Stimulated activated naive CD4-positive, alpha-beta T cell treated with Interleukin-2 at 50 U/mL for 16 hours (primary cell): ENCODE measurements at places on chromosomes 7 and 10.

DNA sequence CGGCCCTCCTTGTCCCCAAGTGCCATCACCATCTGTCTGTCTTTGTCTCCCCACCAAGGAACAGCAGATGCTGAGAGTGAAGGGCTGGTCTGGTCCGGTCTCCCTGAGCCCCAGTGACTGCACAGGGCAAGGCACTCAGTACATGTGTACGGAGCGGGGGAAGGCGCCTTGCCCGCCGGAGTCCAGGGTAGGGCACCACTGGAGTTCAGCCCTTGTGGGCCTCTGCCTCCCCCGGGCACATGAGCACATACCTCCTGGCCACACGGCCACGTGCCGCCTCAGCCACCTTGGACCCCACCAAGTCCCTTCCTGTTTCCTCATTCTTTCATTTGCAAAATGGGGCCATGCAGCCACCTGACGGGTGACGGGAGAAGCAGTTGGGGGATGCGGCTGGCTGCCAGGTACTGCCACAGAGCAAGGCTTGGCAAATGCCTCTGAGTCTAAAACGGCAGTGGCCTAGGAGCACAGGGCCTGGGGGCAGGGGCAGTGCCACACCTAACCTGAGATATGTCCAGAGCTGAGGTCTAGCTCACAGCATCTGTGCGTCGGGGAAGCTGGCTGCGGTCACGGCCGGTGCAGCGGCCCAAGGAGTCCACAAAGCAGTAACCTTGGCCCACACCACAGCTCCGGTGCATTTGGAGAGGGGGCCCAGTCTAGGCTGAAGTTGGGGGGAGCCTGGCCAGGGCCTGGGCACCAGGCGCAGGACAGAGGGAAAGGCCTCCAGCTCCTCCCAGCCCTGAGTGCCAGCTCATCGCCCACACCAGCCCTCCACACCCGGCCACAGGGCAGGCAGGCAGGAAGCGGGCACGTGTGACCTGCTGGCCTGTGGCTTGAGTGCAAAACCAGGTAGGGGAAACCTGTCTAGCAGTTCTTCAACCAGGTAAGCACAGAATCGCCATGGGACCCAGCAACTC lies 5.2 kb downstream of the ADAP1 start:
- no peak for DNase-seq

DNA sequence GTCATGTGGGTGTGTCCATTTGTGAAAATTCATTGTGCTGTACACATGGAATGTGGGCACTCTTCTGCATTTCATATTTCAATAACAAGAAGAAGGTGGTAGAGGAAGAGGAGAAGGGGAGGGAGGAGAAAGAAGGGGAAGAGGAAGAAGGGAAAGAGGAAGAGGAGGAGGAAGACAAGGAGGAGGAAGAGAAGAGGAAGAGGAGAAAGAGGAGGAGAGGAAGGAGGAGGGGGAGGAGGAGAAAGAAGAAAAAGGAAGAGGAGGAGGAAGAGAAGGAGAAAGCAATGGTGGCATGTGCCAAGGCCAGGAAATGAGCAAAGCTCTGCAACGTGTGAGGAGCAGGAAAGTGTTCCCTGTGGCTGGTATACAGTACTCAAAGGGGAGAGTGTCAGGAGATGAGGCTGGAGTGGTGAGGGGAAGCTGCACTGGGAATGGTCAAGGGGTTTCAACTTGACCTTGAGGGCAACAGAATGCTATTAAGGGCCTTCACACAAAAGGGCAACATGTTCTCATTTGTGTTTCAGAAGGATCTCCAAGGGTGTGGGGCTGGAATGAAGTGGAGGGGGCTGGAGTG lies 40.5 kb downstream of the WNT2 start:
- no peak for DNase-seq

GRCh38 chr10:94344522-94345122 lies 18.1 kb downstream of the NOC3L start:
- no peak for DNase-seq

DNA sequence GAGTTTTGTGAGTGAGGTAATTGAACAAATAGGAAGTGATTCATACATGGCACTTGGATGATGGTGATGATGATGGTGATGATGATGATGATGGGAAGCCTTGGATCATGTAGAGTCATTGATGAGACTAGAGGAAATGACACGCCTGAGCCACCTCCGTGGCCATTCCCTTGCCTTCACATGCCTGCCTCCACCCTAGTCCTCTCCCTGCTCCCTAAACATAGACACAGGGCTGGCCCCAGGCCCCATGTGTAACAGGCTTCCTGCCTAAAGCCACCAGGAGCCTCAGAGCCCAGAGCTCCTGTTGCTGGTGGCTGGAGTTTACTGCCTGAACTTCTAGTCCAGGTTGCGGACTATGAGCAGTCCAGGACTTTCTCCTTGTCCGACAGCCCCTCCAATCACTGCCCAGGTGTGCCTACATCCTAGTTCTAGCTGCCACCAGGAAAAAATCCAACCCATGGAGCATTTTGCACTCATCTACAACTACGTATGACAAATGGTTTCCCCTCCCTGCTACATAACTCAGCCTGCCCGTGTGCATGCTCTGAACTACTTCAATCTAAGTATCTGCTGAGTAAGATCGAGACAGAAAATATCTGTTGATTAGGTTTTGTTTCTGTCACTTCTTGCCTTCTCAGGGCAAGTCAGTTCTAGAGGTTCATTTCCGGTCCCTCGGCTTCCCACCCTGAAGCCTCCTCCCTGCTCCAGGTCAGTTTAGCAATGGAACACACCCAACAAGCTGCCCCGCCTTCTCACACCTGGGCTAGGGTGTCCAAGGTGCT lies 35.5 kb upstream of the KDM7A start:
- DNase-seq, result peak; percentile 27

DNA sequence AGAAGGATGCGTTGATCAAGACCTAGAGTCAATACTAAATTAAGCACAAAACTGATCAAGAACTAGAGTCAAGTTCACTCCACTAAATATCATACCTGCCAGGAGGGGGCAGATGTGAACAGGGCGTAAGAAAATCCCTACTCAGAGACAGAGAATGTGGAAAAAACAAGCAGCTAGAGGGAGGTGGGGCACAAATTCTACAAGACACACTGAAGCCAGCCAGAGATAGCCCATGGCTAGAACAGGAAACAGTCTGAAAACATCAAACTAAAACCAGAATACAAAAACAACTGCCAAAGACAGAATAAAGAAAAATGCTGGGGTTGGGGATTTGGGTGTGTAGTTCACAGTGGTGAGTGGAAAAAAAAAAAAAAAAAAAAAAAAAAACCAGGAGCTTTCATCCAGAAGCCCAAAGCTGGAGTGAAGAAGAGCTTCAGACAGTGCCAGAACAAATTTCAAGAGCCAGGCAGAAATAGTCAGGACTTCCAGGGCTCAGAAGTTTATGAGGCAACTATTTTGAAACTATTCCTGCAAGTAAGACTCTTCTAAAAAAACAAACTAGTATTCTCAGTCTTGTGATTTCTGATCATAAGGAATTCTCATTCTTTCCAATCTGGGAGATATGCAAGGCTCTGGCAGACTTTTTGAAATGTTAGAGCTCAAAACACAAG lies 118.3 kb downstream of the CCDC71L start:
- peak; percentile 35 for DNase-seq

- DNase-seq, result no peak
Measured at GRCh38 chr10:127149501-127150081, 46.8 kb downstream of the INSYN2A start.

- DNase-seq, result no peak
Measured at GRCh38 chr10:69241575-69241974, 21.4 kb downstream of the HKDC1 start.

- DNase-seq, result no peak
Measured at GRCh38 chr10:120459185-120459584, 2.2 kb downstream of the PLPP4 start.

DNA sequence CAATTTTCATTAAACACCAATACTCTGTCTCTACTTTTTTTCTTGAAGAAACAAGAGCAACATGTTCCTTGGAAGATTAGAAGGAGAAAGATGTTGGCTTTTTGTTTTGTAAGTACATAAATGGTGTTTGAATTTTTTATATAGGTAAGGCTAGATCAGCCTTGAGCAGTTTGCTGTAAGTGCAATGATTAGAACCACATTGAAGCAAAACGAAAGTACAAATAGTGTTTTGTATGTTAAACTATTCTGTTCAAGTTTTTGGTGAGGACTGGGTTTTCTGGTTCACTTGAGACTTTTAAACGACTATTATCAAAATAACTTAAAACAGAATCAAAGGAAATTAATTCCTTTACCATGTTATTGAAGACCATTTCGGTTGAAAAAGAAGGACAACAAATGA lies 162.9 kb upstream of the NRP1 start:
- no peak for DNase-seq

GRCh38 chr10:128709686-128710085 lies 583.5 kb upstream of the MKI67 start:
- no peak for DNase-seq
